ENCODE measurements at places on chromosomes 7 and 10.

- no peak for DNase-seq
Observed at GRCh38 chr10:52818019-52818418, 45.4 kb upstream of the MBL2 start.

GRCh38 chr10:601660-601963, 87.9 kb downstream of the DIP2C start:
- DNase-seq: no peak

DNA sequence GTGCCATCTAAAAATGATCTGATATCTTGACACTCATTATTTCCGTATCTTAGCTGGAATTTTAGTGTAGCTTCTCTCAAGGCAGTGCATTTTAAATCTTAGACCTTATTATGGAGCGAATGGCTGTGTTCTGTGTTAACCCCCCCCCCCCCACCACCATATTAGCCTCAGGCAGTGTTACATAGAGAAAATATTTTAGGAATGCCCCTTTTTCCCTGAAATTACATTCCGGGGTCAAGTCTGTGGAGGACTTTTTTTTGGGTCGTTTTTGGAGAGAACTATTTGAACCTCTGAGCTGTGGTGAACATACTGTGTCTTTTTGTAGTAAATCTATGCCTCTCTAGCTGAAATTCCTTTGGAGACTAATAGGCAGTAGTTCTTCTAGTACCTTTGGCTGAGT, 3.1 kb downstream of the CCDC126 start:
- DNase-seq: no peak

DNA sequence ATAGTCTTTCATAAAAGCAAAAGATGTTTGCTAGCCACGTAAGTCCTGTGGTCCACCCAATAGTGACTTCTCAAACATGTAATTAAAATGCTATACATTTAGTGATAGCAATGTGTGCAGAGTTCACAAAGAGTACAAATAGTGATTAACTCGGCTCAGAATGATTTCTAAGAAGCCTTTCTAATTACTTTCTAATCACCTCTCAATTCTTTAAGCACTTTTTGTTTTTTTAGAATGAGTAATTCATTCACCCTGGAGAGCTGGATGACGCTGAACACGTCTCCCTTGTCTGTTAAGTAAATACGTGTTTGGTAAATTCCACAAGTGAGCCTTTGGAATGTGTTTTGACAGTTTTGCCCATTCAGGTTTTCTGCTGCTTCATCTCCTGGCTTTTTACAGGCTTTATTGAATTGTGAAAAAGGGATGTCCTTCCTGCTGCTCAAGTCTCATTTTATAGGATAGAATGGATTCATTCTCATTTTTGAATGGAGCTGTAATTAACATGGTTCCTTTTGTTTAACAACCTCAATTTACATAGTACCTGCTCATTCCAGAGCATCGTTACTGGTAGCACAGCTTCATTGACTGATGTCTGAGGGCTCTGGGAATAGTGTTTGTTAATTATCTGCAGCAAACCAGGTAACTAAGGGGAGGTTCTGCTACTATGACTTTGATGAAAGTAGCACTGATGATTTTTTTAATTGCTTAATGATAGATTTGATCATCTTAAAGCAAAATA, 212.1 kb downstream of the VTI1A start:
- no peak for DNase-seq

DNA sequence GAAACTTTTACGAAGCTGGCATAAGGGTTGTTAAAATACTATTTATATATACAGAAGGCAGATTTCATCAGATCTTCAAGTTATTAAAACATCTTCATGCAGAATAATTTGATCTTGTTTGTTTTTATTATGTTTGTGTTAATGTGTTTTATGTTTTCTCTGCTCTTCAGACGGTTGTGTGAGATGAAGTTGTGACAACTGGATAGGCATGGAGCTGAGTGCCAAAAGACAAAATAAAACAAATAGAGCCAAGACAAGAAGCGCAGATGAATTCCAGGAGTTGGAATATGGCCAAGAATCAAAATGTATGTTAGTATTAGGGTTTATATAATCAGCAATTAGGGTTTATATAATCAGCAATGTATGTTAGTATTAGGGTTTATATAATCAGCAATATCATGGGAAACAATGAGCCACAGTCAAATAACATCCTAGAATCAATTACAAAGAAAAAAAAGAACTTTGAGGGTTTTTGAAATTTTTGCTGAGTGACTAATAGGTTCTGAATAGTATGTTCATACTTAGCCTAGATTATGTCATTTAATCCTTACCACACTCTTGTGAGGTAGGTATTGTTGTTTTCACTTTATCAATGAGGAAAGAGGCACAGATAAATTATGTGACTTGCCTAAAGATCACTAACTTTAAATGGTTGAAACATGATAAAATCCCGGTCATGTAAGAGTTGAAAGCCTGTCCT, 488.0 kb upstream of the STEAP1 start:
- DNase-seq: no peak

All from activated CD8-positive, alpha-beta memory T cell treated with anti-CD3 and anti-CD28 coated beads, Interleukin-2, amount 50 U/mL, for 4 hours (primary cell).